Kidney capillary endothelial cell (primary cell): ENCODE measurements at places on chromosomes 4 and X.

DNA sequence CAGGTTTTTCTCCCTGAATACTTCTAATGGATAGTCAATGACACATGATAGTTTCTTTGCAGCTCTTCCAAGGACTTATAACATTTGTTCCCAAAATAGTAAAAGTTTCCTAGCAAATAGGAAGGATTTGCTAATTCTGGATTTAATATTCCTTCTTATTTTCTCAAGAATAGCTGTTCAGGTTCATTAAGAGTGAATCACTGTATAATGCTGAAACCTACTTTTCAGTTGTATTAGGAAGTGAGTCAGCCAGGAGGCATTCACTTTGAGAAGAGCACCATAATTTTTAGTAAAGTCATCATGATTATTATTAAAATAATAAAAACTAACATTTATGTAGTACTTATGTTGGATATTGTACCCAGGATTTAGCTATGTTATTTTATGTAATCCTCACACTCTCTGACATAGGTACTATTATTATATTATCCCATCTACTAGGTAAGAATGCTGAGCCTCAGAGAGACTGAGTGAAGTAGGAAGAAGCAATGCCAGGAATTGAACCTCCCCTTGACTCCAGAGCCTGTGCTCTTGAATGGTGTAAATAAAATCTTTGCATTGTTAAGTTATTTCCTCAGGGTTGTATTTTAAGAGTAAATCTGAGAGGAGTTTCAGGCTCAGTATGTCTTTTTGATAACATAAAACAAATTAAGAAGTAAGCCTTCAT lies 114.8 kb downstream of the REELD1 start:
- peak; percentile 87 for DNase-seq

GRCh38 chrX:140432346-140433175 lies 72.3 kb downstream of the SOX3 start:
- no peak for DNase-seq

- DNase-seq: no peak
Observed at GRCh38 chr4:153058671-153059060, 122.5 kb downstream of the FHDC1 start.

GRCh38 chr4:138405934-138406567 lies 163.9 kb upstream of the SLC7A11 start:
- DNase-seq: no peak

DNA sequence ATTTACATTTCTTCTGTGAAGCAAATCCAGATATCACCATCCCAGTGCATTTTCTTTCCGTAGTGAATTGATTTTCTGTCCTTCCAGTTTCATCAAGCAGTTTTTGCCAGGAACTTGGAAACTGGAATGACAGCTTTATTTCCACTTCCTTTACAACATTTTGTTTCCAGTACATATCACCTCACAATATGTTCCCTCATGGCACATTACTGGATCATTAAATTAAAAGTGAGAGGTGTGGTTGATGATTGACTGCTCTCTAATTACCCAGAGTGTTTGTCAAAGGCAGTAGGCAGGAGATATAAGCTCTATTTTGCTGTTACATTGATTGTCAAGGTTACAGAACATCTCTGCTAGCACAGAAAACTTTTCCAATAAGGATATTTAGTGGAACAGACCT lies 22.3 kb upstream of the ACE2 start:
- no peak for DNase-seq

DNA sequence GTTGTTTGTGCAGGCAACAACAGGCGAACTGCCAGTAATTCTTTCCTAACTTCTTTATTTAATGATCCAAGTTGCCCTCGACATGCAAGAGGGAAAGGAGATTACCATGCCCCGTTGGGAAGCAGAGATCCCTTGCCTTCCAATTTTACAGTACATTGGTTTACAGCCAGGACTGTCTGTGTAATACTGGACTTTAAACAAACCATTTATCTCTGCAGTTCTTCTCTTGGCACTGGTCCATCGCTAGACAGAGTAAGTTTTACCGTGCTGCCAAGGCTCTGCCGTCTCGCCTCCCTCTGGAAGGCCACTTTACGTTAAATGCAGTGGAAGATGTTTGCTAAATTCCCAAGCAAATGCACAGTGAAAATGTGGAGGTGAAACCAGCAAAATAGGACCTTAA lies 660.3 kb upstream of the PRKX start:
- no peak for DNase-seq

- no peak for DNase-seq
Observed at GRCh38 chr4:26238426-26238777, 82.4 kb upstream of the RBPJ start.

- DNase-seq: no peak
Observed at GRCh38 chr4:5755679-5756078, 44.7 kb downstream of the EVC start.

DNA sequence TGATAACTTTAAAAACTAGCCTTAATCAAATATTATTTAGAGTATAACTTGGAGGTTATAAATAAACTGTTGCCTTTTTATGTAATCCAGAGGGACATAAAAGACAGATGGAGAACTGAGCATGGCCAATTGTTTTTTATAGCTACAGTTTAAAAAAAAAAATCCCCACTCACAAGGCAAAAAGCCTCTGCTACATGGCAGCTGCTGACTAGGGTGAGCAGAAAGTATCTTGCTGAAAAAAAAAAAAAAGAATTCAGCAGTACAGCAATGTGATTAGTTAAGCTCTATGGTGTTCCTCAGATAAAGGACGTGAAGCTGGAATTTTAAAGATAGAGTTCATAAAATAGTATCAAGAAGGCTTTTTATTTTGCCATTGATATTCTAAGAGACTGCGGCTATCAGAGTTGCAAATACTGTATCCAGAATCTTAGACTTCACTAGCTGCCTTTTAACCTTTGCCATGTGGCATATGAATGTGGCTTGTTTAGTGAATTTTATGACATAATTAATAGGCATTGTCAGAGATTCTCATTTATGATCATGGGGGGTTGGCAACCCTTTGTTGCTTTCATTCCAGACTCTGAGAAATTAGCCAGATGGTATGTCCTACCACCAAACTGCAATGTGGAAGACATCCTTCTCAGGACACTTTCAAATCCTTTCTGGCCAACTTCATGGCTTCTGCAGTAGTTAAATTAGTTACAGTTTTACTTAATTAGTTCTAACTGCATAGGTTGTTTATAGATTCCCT lies 498.0 kb downstream of the STPG2 start:
- no peak for DNase-seq

DNA sequence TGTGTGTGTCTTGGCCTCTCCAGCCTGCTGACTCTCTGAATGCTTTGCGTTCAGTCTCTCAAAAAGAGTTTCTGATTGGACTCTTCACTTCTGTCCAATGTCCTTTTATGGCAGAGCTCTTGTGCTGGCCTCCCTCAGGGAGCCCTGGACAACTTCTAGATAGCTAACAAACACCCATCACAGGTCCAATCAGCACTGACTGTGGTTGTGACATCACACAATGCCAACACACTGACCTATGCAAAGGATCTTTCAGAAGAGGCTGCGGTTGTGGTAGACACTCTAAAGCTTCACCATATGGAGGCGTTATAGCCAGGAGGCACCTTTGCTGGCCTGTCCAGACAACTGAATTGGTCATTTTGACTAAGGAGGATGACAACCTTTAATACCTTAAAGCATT lies 53.8 kb upstream of the LSM6 start:
- no peak for DNase-seq

DNA sequence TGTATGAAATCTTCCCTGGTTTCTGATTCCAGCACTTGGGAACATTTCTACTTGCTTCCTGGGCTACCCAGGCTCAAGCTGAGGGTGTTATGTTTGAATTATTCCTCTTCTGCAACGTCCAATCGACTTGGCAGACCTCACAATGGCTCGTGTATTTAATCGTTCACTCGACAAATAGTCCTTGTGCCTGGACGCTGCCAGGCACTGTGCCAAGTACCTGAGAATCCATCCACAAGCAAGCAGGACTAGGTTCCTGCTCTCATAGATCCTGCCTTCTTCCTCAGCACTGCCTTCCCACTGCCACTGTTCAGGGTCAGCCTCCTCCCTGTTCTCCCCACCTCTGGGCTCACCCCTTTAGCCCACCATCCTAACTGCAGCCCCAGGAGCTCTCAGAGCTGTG lies 113.3 kb downstream of the EFNB1 start:
- no peak for DNase-seq

GRCh38 chr4:141241986-141242385 lies 21.3 kb downstream of the ZNF330 start:
- no peak for DNase-seq
